ENCODE measurements at places on chromosomes 2 and 18.

GRCh38 chr2:171711351-171711750 lies 24.1 kb downstream of the DYNC1I2 start:
- DNase-seq = no peak

DNA sequence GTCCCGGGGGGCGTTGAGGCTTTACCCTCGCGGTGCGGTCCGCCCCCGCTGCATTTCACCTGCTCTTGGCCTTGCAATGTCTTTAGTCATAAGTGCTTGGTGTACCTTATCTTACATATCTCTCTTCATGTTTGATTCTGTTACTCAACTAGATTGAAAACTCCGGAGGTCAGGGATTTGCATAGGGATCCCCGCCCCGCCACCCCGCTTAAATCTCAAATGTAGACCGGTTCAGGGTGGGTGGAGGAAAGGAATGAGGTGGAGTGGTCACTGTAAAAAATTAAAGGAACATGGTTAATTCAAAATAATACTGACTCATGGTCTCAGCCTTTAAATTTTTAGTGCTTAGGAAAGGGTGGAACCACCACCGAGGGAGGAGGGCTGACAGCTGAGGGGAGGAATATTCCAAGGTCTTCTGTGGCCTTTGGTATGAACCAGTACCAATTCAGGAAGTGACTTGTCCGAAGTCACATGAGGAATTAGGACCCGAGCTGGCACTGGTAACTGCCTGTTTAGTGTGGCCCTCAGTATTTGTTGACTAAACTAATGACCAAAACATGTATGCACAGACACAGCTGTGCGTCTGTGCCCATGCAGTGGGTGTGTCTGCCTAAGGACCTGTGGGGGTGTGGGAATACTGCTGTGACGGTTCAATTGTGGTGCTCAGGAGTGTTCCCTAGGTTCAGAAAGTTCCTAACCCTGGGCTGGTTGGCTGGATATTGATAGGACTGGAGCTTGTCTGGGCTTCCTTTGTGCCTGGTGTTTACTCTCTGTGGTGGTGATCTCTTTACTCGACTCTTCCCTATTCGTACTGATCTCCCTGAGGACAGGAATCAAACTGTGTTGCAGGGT lies 1.0 kb downstream of the PLEKHB2 start:
- DNase-seq = peak; percentile 48

DNA sequence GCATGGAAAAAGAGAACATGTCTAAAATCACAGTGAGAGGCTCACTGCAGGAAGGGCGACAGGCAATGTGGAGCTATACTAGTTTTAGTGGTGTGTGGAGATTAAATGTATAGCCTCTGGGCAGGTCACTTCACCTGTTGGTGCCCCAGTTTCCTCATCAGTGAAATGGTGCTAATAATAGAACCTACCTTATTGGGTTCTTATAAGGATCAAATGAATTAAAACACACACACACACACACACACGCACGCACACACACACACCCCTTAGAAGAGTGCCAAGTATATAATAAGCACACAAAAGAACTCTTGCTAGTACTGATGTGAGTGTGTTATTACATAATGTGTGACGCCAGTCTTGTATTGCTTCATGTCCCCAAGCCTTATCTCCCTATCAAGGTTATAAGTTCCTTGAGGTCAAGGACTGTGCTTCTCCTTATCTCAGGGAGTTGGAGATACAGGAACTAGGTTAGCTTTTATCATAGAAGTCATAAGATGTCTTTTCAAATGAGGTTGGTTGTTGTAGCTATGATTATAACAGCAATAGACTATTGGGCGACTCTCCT lies 98.0 kb upstream of the CXCR4 start:
- DNase-seq = no peak

DNA sequence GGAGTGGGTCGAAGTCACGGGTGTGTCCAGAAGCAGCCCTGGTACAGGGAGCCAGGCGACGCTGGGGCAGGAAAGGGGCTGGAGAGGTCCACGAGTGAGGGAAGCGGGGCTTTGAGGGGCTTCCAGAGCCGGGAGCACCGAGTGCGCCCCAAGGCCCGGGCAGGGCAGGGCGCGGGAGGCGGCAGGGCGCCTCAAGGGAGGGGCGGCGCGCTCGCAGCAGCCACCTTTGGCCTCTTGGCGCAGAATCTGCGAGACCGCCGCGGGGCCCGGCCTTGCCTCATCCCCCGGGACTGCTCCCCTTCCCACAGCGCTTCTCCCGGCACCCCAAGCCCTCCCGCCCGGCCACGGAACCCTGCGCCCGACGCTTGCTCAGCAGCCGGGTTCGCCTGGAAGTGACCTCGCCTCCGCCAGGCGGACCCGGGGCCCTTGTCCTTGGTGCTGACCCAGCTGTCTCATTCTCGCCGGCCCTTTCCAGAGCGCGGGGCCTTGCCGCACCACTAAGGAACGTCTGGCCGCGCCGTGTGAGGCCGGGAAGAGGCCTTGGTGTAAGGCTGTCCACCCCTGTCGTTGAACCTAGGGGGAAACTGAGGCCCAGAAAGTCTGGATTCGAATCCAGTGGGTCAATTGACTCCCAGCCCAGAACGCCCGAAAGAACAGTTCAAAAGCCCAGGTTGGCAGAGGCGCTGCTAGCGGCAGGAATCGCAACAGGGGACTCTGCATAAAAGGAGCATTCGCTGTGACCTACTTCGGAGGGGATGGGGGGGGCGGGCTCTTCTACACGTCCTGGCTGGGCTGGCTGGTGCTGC lies 584 bp upstream of the DNER start:
- DNase-seq = peak; percentile 36

DNA sequence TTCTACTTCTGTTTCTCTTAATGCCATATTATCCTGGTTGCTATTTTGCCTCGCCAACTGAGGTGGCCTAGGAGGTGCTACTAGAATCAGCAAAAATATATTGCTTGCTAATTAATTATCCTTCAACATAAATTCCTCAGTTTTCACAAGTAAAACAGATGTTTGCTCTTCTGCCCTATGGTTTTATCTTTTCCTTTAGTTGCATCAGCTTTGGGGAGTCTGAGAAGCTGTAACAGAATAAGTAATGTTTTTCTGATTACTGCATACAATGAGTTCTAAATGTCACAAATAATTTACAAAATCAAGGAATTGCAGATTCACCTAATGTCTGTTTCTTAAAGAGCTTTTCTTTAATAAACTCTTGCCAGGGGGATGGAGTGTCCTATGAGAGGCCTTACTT lies 36.7 kb downstream of the GULP1 start:
- DNase-seq = no peak

DNA sequence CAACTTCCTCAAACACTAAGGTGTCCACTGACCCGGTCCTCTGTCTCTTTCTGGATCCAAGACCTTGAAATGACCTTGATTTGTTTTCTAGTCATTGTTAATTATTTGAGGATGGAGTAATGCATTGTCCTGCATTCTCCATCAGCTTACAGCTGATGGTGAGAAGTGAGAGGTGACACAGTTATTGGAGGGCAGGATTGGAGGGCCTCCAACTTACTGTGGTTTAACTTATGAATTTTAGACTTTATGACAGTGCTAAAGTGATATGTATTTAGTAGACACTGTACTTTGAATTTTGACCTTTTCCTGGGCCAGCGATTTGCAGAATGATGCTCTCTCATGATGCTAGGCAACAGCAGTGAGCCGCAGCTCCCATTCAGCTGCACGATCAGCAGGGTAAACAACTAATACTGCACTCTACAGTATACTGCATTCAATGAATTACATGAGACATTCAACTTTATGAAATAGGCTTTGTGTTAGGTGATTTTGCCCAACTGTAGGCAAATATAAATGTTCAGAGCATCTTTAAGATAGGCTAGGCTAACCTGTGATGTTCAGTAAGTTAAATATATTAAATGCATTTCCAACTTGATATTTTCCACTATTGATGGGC lies 200.0 kb upstream of the MEX3C start:
- DNase-seq = no peak

DNA sequence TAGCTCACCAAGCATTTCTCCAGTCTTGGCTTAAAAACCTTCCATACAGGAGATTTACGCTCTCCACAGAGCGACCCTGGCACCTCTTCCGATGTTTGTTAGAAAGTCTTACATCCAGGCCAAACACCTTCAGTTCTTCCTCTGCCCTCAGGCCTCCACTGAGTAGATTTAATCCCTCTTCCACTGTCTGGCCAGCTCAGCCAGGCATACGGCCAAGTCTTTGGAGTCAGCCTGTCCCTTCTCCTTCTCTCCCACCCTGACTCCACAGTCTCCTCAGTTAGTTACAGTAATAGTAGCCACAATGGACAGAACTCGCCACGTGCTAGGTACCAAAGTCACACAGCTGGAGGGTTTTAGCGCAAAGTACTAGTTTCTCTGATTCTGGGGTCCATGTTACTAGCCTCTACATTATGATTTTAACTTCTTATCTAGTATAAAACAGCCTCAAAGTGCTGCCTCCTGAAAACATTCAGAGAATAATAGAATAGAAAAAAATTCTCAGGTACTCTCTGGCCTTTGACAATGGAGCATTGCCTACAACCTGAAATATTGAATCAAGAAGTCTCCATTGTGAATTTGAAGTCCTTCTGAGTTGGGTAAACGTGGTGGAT lies 39.5 kb downstream of the THNSL2 start:
- DNase-seq = no peak

GRCh38 chr2:230984393-230985220 lies 11.3 kb upstream of the SPATA3 start:
- peak; percentile 65 for DNase-seq

DNA sequence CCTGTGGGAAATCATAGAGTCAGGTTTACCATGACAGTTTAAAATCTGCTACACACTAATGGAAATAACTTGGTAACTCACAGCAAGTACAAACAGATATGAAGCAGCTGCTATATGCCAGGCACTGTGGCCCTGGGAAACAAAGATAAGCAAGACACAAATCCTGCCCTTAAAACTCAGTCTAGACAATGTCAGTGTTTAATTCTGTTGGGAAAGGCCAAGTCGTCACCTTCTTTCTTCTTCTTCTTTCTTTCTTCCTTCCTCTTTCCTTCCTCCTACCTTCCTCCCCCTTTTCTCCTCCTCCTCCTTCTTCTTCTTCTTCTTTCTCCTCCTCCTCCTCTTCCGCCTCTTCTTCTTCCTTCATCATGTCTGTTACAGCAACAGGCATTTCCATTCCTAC lies 26.8 kb downstream of the PLEK start:
- DNase-seq = no peak

DNA sequence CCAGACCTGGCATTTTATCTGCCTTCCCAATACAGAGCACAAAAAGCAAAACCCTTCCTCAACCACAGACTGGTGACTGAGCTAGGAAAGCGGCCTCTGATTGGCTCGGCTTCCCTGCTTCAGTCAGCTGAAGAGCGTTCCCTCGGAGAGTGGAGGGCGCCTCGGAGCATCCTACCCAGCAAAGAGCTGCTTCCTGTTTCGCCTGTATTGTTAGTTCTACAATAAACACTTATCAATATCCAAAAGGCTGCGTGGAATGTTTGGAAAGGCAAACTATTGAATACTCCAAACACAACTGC lies 125.0 kb downstream of the CACNB4 start:
- no peak for DNase-seq

All from activated T-cell treated with anti-CD3 and anti-CD28 coated beads for 48 hours (primary cell).